ENCODE measurements at places on chromosomes 6 and 20. TPM values are rescaled to one million over a fixed set of nuclear protein-coding genes. Genes with fewer than 3 reads are reported as not detected.

DNA sequence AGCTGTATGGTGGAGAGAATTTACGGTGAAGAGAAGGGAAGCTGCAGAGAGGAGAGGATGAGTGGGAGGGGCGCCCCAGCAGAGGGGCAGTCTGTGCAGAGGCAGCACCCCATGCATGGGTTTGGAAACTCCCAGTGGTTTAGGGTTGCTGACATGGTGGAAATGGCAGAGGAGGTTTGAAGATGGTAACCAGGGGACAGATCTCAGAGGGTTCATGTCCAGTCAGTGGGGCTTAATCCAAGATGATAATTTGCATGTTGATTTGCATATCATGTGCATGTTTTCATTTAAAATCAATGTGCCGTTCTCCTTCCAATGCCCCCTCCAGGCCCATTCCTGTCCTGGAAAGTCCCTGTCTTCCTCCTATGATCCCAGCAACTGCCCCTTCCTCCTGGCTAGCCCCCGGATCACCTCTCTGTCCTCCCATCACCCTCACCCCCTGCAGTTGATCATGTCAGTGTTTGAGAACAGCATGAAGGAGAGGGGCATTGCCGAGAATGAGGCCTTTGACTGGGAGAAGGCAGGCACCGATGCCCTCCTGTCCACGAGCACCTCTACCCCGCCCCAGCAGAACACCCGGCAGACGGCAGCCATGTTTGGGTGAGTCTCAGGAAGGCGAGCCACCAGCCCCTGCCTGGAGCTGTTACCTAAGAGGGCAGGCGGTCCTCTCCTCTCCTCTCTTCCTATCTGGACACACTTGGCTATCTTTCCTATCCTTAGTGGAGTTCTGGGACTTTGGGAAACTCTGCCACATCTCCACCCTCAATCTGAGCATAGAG, 14.3 kb downstream of the TTBK1 start:
- DNase-seq: no peak

GRCh38 chr6:34045771-34046170, 100.1 kb downstream of the GRM4 start:
- DNase-seq: no peak

GRCh38 chr20:16175322-16175961, 397.8 kb downstream of the KIF16B start:
- DNase-seq: no peak

- DNase-seq: peak; percentile 2
Measured at GRCh38 chr6:103893141-103893581, 966.6 kb downstream of the HACE1 start.

DNA sequence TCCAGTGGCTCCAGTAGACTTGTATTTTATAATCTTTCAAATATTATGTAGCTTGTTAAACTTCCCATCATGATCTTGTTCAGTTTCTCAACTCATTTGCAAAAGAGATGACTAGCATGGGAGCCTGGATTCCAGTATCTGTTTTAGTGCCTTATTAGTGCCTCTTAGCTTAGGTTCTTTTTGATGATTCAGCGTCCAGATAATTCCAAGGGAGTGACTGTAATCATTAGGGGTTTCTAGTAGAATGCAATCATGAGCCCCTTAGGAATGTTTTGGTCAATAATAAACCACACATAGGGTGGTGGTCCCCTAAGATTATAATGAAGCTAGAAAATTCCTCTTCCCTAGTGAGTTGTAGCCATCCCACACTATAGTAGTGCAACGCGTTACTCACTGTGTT, 7.0 kb downstream of the CD2AP start:
- DNase-seq: peak; percentile 94

DNA sequence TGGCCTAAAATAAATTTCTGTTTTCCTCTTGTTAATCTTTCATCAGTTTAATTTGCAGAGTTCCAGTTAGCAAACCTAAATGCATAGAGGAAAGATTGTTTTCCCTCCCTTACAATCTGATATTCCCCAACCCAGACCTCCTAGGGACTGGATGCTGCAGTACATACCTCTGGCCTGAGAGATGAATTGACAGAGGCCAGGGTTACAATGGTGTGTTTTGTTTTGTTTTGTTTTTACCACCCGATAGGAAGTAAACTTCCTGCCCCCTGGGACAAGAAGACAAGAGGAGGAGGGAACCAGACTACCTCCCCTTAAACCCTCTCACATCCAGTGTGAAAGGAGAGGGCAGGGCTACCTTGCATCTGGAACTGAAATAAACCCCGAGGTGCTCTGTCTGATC, 319.0 kb downstream of the LRFN2 start:
- DNase-seq: no peak

GRCh38 chr20:38418509-38419204, 16.5 kb downstream of the SNHG17 start:
- DNase-seq: peak; percentile 70

DNA sequence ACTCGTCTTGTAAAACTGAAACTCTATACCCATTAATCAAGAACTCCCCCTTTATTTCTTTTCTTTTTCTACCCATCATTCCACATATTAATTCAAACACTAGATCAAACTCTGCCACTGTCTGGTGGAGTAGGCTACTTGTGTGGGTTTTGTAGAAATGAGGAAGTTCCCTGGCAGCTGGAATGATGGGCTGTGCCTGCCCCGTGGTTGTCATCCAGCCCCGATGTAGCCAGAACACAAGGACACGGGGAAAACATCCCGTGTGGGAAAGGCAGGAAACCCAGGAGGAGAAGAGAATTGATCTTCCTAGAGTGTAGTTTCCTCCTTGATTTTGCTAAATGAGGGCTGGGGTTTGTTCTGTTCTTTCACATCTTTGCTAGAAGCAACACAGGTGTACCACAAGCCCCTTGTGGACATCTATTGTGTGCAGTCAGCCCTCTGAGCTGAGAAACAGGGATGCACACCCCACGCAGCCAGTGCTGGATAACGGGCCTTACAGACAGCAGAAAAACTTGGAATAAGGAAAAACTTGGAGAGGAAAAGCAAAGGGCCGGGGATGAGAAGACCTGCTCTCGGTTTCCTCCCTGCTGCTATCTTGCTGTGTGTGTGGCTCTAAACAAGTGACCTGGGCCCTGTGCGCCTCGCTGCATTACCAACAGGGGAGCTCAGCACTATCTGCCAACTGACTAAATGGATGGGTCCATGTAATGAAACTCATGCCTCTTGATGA, 88.0 kb downstream of the SCML4 start:
- DNase-seq: no peak

DNA sequence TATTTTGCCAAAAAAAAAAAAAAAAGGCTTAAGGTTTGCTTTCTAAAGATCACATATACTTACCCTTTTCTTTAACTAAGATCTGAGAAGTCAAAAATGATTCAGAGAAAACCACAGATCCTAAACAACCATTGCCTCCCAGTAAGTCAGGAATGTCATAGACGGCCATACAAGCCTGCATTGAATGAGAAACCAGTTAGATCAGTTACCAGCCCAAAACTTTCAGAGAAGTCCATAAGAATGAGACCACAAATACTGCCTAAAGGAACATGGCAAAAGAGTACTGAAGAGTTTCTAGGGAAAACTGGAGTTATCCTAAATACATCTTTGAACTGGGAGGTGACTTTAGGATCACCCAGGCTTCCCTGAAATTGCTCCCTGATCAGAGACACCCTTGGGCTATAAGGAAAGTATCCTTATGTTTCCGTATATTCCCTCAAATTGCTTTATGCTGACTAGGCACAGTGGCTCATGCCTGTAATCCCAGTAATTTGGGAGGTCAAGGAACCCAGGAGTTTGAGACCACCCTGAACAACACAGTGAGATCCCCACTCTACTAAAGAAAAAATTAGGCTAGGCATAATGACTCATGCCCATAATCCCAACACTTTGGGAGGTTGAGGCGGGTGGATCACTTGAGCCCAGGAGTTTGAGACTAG, 79.4 kb upstream of the SLC4A11 start:
- peak; percentile 34 for DNase-seq

DNA sequence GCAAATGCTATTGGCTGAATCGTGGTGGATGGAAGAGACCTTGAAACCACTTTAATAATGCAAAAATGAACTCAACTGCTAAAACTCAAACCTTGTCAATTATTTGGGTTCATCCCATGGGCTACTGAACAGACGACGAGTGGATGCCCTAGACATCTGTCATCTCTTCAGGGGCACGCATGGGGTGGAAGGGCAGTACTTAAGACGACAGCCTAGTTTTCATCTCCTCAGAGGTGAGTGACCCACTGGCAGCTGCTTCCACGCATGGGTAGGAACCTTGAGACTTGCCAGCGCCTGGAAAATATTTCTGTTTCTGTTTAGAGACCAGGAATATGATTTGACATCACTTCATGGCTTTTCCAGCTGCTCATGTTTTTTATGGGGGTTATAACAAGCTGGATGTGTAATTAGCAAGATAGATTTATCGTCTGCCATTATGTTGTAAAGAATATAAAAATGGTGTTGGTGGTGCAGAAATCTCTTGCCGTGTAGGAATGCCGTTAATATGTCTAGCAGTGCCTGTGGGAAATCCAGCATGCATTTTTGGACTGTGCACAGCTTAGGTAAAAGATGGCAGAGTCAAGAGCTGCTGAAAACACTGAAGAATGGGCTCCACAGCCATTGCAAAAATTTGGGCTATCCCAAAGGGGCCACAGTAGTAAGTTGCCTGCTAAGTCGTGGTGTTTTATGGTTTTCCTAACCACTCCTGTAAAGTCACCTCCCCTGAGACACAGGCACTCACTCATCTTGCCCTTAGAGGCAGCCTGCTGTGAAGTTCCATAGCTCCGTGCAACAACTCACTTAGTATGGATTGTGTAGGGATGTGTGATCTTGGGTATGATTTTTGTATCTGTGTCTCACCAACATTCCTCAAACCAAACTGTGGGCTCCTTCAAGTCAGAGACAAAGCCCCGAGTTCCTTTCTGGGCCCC, 203.3 kb downstream of the EYA2 start:
- DNase-seq: no peak

RAET1L gene
- total RNA-seq: not detected

FAM83C gene
- total RNA-seq: not detected

CRIP3 gene
- not detected for total RNA-seq

Measured in M059J (cell line).